ENCODE measurements at places on chromosomes 1 and 21.

- DNase-seq, result no peak
These were observed 58.9 kb upstream of the CTTNBP2NL start for GRCh38 chr1:112337028-112337531.

GRCh38 chr1:19222979-19223824 lies 13.1 kb upstream of the UBR4 start:
- no peak for DNase-seq

- DNase-seq, result no peak
These were observed 53.1 kb downstream of the S100B start for GRCh38 chr21:46551636-46552241.

DNA sequence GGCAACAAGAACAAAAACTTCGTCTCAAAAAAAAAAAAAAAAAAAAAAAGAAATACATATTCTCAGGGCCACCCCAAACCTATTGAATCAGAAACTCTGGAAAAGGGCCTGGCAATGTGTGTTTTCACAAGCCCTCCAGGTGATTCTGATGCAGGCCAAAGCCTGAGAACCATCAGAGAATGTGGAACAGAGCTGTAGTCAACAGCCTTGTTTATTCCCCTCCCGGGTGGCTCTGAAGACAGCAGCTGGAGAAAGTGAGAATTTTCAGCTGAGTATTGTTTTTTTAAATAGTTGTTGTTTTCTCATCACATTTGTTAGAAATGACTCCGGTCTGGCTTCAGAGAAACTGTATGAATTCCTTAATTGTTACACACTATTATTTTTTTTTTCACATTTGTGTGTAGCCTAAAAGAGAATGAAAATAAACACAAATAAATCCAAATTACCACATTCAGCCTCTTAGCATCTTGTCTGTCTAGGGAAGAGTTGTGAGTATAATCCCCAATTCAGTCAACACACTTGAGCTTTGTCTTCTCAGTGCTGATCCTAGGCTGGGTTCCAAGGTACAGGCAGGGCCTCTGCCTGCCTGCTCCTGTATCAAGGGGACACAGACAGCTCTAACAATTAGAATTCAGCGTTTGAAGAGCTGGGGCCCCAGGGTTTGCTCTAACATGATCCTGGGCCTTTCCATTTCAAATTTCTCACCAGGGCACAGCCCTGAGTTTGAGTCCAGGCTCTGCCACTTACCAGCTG lies 6.6 kb upstream of the AZIN2 start:
- DNase-seq, result no peak

DNA sequence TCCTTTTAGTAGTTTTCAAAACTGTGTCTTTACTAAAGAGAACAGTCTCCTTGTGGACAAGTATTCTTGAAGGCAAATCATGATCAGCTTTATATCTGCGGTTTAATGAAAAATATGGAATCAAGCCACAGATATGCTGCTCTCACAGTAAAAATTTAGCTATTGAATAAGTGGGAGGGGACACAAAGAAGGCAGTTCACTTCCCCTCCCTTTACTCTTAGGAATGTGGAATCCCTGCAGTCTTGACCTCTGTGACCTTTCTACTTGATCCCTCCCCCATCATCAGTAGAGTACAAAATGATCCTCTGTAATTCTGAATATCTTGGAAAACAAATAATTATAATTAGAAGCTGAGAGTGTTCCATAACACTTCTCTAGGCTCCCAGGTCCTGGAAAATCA lies 136.7 kb upstream of the HOOK1 start:
- DNase-seq, result no peak

- DNase-seq, result peak; percentile 52
These were observed 25.0 kb upstream of the ZNF436 start for GRCh38 chr1:23394684-23395083.

DNA sequence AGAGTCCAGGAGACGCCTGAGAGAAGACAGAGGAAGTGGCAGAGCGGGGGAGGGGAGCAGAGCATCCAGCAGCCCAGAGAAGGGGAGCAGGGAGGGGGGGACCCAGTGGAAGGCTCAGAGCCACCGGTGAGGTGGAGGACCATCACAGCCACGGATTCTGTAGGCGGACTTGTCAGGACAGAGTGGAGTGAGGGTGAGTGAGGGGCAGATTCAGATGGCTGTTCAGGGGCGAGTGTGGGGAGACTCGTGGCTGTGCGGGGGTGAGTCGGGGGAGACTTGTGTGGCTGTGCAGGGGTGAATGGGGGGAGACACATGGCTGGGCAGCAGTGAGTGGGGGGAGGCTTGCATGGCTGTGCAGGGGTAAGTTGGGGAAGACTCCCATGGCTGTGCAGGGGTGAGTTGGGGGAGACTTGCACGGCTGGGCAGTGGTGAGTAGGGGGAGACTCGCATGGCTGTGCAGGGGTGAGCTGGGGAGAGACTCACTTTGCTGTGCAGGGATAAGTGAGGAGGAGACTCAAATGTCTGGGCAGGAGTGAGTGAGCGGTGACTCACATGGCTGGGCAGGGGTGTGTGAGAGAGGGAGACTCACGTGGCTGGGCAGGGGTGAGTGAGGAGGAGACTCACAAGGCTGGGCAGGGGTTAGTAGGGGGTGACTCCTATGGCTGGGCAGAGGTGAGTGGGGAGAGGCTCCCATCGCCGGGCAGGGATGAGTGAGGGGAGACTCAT lies 56.8 kb upstream of the ABCG1 start:
- peak; percentile 18 for DNase-seq

- DNase-seq, result no peak
These were observed 164.4 kb downstream of the USH2A start for GRCh38 chr1:216258856-216259255.
